Spinal cord (tissue), 10 donors: ENCODE measurements at places on chromosomes 6 and 20. TPM values are rescaled to one million over a fixed set of nuclear protein-coding genes. Genes with fewer than 3 reads are reported as not detected.

The POU5F1 gene
- total RNA-seq = 0.59 TPM

The PXDC1 gene
- 14.4 TPM for total RNA-seq

The CENPW gene
- total RNA-seq = 3.7 TPM

The RCAN2 gene
- 57.5 TPM for total RNA-seq

The SLC52A3 gene
- total RNA-seq = 1.0 TPM

The CALHM6 gene
- total RNA-seq = 6.7 TPM

The TSBP1 gene
- not detected for total RNA-seq

The SCRT2 gene
- total RNA-seq = 0.40 TPM

The DDX39B gene
- 404 TPM for total RNA-seq

The SIRPD gene
- total RNA-seq = not detected

The EBF4 gene
- total RNA-seq = 10.2 TPM

The SUMO4 gene
- total RNA-seq = 5.7 TPM

The FOXQ1 gene
- total RNA-seq = 1.1 TPM

The VSTM2L gene
- 32.2 TPM for total RNA-seq

The RAB44 gene
- total RNA-seq = 0.06 TPM

The ARMC2 gene
- 13.6 TPM for total RNA-seq

The SNHG17 gene
- total RNA-seq = 12.7 TPM

The CYP39A1 gene
- 10.8 TPM for total RNA-seq

The COL21A1 gene
- total RNA-seq = 33.4 TPM

The ZBTB12 gene
- 8.6 TPM for total RNA-seq

The MOG gene
- 22.6 TPM for total RNA-seq

The LIN28B gene
- total RNA-seq = 0.44 TPM

The PI3 gene
- total RNA-seq = not detected

The LST1 gene
- total RNA-seq = 15.2 TPM

The PPP1R14C gene
- 7.8 TPM for total RNA-seq

The TCF15 gene
- total RNA-seq = 0.40 TPM

The TINAG gene
- total RNA-seq = 0.10 TPM

The COL19A1 gene
- 6.7 TPM for total RNA-seq

The CPXM1 gene
- total RNA-seq = 37.1 TPM

The SYNCRIP gene
- total RNA-seq = 60.8 TPM

The LY6G5B gene
- total RNA-seq = 8.6 TPM

The BTN1A1 gene
- total RNA-seq = 0.11 TPM

The C6orf15 gene
- not detected for total RNA-seq

The CD93 gene
- total RNA-seq = 54.5 TPM

The NKX2-4 gene
- not detected for total RNA-seq

The TRAPPC3L gene
- 0.33 TPM for total RNA-seq

The GPX6 gene
- not detected for total RNA-seq

The CHD6 gene
- 63.8 TPM for total RNA-seq

The PRR18 gene
- 5.3 TPM for total RNA-seq

The IRF4 gene
- 0.50 TPM for total RNA-seq

The MRAP2 gene
- 17.3 TPM for total RNA-seq

The PRRT1 gene
- 0.89 TPM for total RNA-seq

The LSM14B gene
- total RNA-seq = 37.5 TPM

The GNMT gene
- 0.99 TPM for total RNA-seq

The CST5 gene
- not detected for total RNA-seq

The EFCAB8 gene
- total RNA-seq = 0.10 TPM

The TBX18 gene
- total RNA-seq = 26.6 TPM
